ENCODE measurements at places on chromosomes 1 and 21.

DNA sequence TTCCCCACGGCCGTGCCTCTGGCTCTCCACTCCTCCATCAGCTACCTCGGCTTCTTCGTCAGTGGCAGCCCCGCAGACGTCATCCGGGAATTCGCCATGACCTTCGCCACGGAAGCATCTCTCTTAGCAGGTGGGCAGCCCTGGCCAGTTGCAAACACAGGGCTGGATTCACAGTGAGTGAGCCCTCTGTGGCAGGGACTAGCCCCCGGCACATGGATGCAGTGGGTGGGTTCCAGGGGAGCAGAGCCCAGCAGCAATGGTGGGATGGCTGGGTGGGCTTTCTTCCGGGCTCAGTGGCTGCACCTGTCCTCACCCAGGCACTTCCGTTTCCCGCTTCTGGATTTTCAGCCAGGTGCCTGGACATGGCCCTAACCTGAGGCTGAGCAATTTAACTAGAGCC, 9.4 kb downstream of the UBASH3A start:
- DNase-seq, result no peak

- DNase-seq, result no peak
These were observed 61.8 kb upstream of the LAMC2 start for GRCh38 chr1:183124259-183124658.

DNA sequence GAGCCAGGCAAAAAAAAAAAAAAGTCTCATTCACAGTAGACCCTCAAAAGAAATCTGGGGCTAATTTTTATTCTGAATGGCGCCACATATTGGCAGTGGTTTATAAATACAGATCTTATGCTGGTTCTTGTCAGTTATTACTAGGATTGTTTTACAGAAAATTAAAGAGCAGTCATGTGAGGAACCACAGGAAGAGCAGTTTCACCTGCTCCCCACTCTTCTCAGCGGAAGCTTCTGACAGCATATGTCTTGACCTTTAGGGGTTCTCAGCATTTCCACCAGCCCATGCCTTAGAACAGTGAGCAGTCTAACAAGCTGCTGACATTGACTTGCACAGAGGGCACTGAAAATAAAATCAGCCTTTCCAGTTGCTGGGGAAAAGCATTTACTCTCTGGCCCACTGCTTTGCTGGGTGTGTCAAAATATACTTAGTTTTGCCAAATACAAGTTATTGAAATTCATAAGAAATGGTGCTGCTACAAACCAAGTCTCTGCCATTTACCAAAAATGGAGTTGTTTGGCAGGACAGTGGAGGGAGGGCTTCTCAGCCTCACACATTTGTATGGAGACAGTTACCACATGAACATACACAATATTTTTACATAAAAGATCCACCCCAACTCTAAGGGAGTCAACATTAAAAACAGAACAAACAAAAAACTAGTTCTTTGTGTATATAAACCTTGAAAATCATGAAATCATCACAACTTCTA, 144.2 kb downstream of the SYT2 start:
- DNase-seq, result no peak

- DNase-seq, result no peak
These were observed 136.9 kb upstream of the BMP8A start for GRCh38 chr1:39354572-39354971.

GRCh38 chr1:117753232-117753631, 147.4 kb downstream of the TENT5C start:
- no peak for DNase-seq

All from non-pigmented ciliary epithelial cell (primary cell).